ENCODE measurements at places on chromosomes 4 and X.

- DNase-seq: no peak
Measured at GRCh38 chr4:9946170-9946569, 75.1 kb downstream of the SLC2A9 start.

- no peak for DNase-seq
Measured at GRCh38 chr4:67603310-67604028, 44.9 kb downstream of the STAP1 start.

- DNase-seq: peak; percentile 26
Measured at GRCh38 chr4:13654162-13654797, 26.8 kb upstream of the BOD1L1 start.

DNA sequence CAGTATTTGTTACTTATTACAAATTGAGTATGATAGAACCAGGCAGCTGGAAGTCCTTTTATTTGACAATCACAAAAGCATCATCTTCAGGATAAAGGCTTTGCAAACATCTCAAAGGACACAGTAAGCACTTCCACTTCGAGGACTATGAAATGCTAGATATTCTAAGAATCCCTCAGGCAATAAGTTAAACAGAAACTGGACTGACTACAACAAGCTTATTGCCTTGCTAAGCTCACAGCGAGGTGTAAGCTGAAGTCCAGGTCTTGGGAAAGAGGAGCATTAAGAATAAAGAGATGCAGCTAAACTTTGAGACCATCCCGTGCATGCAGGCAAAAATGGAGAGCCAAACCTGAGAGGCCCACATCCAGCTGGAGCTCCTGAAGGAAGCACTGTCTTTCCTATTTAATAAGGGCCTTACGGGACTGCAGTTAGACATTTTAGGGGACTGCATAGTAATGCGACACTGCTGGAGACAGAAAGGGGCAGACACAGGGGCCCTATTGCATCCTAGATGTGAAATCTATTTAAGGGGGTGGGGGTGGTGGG, 38.7 kb downstream of the DCHS2 start:
- no peak for DNase-seq

- no peak for DNase-seq
Measured at GRCh38 chrX:41889317-41890025, 33.9 kb downstream of the CASK start.

GRCh38 chr4:185520119-185520518, 15.2 kb downstream of the PDLIM3 start:
- DNase-seq: no peak

- DNase-seq: no peak
Measured at GRCh38 chr4:89055157-89056080, 1.6 kb downstream of the FAM13A start.

GRCh38 chr4:93313197-93313596, 515.4 kb upstream of the ATOH1 start:
- DNase-seq: no peak

DNA sequence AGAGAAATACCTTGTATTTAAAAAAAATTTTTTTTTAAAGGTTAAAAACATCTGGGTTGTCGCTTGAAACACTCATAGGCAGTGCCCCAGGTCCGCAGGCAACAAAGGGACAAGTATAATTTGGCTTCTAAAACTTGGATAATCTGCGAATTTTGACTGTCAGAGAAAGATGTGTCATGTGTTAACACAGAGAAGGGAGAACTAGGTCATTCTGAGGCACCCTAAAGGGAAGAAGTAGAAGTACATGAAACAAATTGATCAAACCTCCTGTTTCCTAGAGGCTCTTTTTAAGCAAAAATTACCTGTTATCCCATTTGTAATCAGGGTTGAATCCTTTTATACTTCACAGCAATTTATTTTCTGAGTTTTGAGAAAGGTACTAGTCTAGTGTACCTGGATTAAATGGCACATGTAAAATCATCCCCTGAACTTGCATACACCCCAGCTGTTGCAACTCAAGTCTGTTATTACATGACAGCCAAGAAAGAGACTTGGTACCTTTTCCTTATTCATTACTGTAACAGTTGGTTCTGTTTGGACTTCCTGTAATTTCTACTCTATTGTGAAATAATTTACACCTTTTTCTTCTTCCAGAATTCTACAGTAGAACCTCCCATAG, 1.7 kb downstream of the SRD5A3 start:
- no peak for DNase-seq

DNA sequence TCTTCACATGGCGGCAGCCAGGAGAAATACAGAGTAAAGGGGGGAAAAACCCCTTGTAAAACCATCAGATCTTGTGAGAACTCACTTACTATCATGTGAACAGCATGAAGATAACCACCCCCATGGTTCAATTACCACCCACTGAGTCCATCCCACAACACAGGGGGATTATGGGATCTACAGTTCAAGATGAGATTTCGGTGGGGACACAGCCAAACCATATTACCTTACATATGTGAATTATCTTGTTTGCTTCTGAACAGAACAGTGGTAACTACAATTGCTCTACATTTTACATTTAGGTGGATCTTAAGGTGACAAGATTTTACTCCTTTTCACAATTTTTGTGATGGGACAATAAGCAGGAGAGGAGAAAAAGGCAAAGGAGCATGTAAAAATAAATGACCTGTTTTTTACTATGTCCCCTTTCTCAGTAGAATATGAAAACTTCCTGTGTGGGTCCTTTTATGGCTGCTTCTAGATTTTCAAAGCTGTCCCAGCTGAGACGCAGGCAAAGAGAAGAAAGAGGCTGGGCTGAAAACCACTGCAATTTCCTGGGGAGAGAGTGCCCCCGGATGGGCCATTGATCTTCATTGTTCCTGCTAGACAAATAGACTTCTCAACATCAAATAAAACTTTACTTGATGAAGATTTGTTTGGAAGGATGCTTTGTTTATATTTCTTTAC, 45.9 kb upstream of the PGM2 start:
- DNase-seq: no peak

- no peak for DNase-seq
Measured at GRCh38 chrX:102959471-102959870, 22.4 kb downstream of the RAB40AL start.

DNA sequence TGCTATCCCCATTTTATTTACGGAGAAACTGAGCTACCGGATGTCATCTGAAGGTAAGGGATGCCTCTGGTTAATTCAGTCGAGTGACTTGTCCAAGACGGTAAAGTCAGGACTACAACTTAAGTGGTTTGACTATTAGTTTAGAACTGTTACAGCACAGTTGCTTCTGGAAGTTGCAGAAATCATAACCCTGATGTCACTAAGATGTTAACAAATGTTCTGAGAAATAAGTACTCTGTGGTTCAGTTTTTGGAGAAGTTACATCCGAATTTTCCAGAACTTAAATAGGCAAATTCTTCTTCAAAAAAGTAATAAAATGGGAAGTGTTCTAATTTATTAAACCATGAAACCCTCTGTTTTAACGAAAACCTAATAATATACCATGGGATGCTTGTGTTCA, 3.1 kb downstream of the PPA2 start:
- DNase-seq: no peak
